ENCODE measurements at places on chromosomes 6 and 20. TPM values are rescaled to one million over a fixed set of nuclear protein-coding genes. Genes with fewer than 3 reads are reported as not detected.

CD93 gene
- total RNA-seq: 1.0 TPM

GPR6 gene
- total RNA-seq: not detected

TBXT gene
- total RNA-seq: not detected

WFDC11 gene
- total RNA-seq: not detected

MPIG6B gene
- not detected for total RNA-seq

HLA-DMB gene
- 0.50 TPM for total RNA-seq

PSMB8 gene
- 54.6 TPM for total RNA-seq

PRICKLE4 gene
- total RNA-seq: not detected

Data from smooth muscle cell of trachea (primary cell).